DMS79 treated with DMSO at 0.1 percent for 48 hours (cell line): ENCODE measurements at places on chromosomes 1 and 21.

- no peak for DNase-seq
Observed at GRCh38 chr1:24659993-24660665, 17.0 kb downstream of the SRRM1 start.

DNA sequence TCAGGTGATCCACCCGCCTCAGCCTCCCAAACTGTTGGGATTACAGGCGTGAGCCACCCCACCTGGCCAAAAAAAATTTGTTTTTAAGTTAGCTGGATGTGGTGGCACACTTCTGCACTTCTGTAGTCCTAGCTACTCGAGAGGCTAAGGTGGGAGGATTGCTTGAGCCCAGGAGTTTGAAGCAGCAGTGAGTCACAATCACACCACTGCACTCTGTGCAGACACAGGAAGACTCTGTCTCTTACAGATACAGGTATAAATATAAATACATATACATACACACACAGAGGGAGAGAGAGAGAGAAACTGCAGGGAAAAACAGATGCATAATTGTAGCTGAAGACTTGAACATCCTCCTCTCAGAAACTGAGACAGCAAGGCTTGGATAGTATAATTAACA, 34.8 kb upstream of the EPS15 start:
- DNase-seq: no peak

DNA sequence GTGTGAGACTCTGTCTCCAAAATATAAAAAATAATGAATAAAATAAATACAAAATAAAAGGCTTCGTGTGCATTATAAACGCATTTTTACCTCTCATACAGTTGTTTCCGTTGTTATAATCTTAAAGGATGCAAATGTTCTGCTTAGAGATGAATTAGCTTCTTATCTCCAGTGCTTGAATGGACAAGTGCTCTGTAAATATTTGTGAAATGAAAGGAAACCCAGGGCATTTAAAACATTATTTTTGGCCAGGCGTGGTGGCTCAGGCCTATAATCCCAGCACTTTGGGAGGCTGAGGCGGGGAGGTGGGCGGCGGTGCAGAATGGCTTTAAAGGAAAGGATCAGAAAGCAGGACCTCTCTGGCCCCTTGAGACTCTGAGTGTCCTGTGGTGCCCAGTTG, 94.5 kb downstream of the HUNK start:
- peak; percentile 56 for DNase-seq

DNA sequence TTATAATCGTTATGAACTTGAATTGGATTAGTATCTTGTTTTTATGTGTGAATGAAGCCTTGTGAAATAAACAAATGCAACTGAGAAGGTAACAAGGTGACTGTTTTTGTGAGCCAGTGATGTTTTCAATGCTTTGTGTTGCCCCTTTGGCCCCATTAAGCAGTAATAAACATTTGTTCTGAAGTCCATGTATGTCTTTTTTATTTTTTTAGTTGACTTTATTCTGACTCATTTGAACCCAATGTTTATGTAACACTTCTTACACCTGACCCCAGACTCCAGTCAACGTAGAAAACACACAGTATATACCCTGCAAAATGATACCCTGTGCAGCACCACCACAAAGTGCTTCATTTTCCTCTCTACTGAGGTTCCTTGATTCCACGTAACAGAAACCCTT, 4.6 kb upstream of the CACYBP start:
- DNase-seq: no peak

DNA sequence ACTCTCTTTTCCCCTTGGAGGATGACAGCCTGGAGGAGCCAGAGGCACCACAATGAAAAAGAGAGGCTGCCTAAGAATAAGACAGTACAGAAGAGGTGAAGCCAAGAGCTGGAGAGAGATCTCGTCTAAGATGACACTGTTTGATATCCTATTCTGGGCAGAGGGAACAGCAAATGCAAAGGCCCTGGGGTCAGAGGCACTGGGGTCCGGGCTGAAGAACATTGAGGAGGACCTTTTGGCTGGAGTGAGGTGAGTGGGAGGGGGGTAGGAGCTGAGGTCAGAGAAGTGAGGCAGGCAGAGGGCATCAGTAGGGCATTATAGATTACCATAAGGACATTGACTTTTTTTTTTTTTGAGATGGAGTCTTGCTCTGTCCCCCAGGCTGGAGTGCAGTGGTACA, 19.3 kb upstream of the TMEM51 start:
- no peak for DNase-seq

DNA sequence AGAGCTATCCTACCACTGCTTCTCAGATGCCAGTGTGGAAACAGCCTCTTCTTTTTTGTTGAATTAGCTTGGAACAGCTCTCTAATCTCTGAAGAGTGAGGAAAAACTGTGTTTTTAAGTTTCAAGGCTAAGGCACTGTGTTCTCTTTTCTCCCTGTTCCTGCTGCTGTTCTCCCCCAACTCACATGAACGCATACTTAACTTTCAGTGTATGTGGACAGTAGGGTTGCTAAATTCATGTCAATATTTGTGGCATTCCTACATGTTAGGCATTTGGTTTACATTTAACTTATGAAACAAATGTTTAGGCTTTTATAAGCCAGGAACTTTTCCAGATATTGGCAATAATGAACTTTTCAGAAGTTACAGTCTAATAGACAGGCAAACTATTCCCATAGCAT, 6.8 kb downstream of the BACH1 start:
- no peak for DNase-seq

DNA sequence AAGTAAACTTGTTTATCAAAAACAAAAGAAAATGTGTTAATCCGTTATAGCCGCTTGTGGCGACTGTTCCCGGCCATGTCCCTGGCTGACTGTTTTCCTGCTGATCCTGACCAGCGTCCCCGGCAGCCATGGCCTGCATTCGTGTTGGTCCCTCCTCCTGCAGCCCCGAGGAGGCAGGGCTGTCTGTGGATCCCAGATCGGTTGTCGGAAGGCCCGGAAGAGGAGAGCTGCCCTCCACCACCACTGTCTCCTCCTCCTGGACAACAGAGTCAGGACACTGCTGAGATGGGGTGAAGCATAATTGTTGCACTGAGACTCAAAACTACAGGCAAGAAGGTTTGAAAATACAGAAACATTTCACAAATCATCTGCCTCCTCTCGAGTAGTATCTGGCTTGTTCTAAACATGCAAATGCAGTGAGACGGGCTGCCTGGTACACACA, 3.6 kb upstream of the MXRA8 start:
- DNase-seq: no peak

- DNase-seq: no peak
Observed at GRCh38 chr1:117372863-117373412, 5.7 kb downstream of the MAN1A2 start.

- no peak for DNase-seq
Observed at GRCh38 chr1:162676750-162677149, 44.5 kb downstream of the DDR2 start.

DNA sequence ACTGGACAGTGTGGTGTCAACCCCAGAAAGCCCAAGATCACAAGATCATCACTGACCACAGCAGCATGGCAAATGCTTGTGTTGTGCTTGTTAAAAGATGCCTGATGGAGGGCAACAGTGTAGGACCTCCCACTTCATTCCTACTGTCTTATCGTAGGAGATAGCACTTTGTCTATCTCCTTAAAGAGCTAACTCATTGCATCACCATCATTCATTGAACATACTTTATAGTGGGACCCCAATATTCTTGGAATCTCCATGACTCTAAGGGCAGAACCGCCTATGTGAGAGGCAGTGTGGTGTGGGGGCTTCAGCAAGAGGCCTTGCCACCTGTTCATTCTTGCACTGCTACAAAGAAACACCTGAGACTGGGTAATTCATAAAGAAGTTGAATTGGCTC, 5.0 kb upstream of the SH2D1B start:
- no peak for DNase-seq

- peak; percentile 21 for DNase-seq
Observed at GRCh38 chr1:206955476-206956451, 9.5 kb upstream of the PIGR start.

DNA sequence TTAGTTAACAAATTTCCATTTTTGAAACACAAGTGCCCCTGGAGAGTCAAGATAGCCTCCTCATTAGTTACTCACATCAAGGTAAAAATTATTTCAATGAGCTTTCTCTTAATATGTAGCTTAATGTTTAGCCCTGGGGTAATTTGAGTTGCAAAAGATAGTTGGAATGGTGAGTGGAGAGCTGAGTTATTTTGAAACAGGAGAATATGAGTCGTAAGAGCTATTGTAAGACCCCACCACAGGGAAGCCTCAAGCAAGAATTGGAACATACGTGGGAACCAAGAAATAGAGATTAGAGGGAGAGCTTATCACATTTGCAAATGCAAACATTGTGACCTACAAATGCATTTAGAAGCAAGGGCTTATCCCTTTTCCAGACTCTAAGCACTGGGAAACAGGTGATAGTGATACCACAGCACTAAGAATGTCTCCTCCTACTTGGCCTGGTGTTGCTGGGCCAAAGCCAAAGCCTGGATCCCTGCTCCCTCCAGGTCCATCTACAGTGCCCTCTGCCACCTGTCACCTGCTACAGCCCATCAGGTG, 635.1 kb downstream of the PTPRC start:
- no peak for DNase-seq

- no peak for DNase-seq
Observed at GRCh38 chr1:4171480-4172450, 271.7 kb upstream of the C1orf174 start.

DNA sequence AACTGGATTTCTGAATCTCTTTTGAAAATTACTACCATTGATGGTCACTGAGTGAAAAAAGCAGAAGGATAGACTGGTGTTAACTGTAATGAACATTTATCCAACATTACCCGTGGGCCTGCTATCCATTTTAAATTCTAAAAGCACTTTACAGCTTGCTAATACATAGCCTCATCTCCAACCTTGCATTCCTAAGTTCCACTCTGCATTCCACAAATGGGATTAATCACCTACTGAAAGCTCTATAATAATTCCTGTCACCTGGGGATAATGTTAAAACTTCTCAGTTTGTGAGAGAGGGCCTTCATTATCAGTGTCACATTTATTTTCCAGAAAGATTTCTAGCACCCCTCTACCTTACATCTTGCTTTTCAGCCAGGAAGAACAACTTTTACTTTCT, 38.2 kb downstream of the PTPRC start:
- DNase-seq: no peak

GRCh38 chr1:53590104-53590503, 130.9 kb downstream of the DMRTB1 start:
- DNase-seq: no peak

- no peak for DNase-seq
Observed at GRCh38 chr1:24503870-24504523, 1.4 kb downstream of the RCAN3 start.

- DNase-seq: no peak
Observed at GRCh38 chr21:25176637-25177412, 430.5 kb downstream of the MRPL39 start.

DNA sequence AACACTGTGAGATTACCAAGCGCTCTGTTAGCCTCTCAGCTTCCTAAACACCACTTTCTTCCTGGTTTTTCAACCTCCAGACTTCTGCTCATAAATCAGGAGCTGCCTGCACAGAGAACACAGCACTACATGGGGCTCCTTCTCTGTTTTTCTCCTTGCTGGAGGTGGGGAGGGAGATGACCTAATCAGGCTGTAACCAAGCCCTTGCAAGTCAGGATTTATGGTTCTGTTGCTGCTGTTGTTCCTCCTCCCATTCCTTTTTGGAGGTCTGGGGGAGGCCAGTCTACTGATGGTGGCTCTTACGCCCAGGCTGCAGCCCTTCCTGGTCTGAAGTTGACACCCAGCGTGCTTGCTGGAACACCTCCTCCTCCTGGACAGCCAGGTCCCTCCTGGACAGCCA, 80.9 kb upstream of the AJAP1 start:
- no peak for DNase-seq

DNA sequence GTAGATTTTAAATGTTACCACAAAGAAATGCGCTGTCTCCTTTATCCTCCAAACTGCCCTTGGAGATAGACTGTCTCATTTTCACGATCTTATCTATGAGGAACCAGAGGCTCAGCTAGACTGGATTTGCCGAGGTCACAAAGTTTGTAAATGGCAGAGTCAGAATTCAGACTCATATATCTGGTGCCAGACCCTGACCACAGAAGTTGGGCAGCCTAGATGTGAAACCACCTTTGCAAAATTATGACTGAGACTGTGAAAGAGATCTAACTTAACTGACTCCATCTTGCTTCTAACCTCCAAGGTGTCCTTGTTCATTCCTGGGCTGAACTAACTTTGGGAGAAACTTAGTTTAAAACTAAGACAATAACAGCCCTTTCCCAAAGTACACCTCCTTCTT, 14.1 kb downstream of the CNR2 start:
- DNase-seq: no peak

- DNase-seq: no peak
Observed at GRCh38 chr1:186291271-186291670, 83.8 kb downstream of the TPR start.

GRCh38 chr1:181482521-181483284, 614 bp upstream of the CACNA1E start:
- DNase-seq: peak; percentile 59

- DNase-seq: no peak
Observed at GRCh38 chr1:156104861-156105832, 9.4 kb upstream of the LMNA start.
